GM12892 (cell line): ENCODE measurements at places on chromosomes 1 and 21.

- no peak for DNase-seq
Measured at GRCh38 chr1:211944733-211945500, 90.4 kb downstream of the INTS7 start.

DNA sequence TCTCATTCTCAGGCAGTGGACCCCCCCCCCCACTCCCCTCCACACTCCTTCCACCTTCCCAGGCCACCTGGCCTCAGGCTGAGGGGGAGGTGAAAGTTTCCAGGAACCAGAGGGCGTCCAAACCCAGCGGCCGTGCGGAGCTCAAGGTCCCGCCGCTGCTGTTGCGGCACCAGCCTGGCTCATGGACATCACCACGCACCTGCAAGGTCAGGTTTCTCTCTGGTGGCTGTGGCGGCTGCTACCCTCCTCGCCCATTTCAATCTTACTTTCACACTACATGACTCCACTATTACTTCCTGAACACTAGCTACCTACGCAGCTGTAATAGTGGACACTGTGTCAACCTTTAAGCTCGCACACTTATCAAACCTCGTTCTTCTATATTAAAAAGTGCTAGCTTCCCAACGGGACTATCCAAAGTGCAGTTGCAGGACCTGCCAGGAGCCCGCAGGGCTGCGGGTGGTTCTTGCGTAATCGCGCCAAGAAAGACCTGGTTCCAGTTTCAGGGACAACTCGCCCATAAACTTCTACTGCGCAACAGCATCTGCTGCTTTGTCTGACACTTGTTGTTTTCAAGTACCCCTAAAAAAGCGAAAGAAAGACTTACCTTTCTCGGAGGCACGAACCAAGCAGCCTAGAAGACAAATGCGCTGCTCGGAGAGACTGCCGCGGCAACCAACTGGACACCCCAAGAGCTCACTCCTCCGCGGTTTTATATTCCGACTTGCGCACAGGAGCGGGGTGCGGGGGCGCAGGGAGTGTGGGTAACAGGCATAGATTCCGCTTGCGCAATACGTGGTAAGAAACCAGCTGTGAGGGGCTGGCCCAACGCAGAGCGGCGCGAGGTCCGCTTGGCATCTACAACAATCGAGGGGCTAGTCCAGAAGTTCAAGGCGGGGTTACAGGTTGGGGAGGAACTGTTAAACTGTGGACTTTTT lies at the start of gene DIRAS3:
TSS of gene DIRAS3 (minus strand) at position 687 of the 938 bp plus-strand sequence. CDS start 3,330 bp downstream, outside the sequence.
- no peak for DNase-seq

DNA sequence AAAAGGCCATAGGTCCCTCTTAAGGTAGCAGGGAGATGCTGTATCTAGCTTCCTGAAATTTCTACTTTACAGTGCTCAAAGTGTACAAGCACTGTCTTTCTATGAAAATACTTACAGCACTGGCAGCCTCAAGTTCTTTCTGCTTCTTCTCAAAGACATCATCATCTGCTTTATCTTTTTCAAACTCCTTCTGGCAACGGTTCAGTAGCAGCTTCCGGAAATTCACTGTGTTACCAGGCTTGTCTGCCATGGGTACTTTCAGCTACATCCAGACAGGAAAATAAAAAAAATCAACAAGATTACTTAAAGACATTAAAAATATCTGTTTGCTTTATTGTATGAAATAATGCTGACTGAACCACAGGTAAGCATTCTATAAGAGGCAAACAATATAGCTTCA lies 77.9 kb upstream of the HP1BP3 start:
- DNase-seq, result no peak

- DNase-seq, result no peak
Measured at GRCh38 chr21:37459575-37459974, 93.0 kb downstream of the DYRK1A start.
